ENCODE measurements at places on chromosomes 1 and 21. TPM values are rescaled to one million over a fixed set of nuclear protein-coding genes. Genes with fewer than 3 reads are reported as not detected.

SAMD13 gene
- 0.65 TPM for total RNA-seq

NID1 gene
- 8.1 TPM for total RNA-seq

JAM2 gene
- total RNA-seq, result not detected

LMOD1 gene
- total RNA-seq, result not detected

IQGAP3 gene
- 20.9 TPM for total RNA-seq

CD1E gene
- not detected for total RNA-seq

ATP1A4 gene
- total RNA-seq, result not detected
